ENCODE measurements at places on chromosomes 12 and 14. TPM values are rescaled to one million over a fixed set of nuclear protein-coding genes. Genes with fewer than 3 reads are reported as not detected.

The SPRING1 gene
- 9.2 TPM for total RNA-seq

The PLXNC1 gene
- 4.4 TPM for total RNA-seq

The CLEC9A gene
- total RNA-seq, result not detected

The TC2N gene
- total RNA-seq, result 9.2 TPM

The LRRC10 gene
- 50.8 TPM for total RNA-seq

The RPS29 gene
- 791 TPM for total RNA-seq

The KRAS gene
- 12.1 TPM for total RNA-seq

- no peak for DNase-seq
These were observed 6.1 kb upstream of the LRP1-AS start for GRCh38 chr12:57153415-57153997.

GRCh38 chr14:94640721-94641631, 28.8 kb downstream of the SERPINA3 start:
- no peak for DNase-seq

DNA sequence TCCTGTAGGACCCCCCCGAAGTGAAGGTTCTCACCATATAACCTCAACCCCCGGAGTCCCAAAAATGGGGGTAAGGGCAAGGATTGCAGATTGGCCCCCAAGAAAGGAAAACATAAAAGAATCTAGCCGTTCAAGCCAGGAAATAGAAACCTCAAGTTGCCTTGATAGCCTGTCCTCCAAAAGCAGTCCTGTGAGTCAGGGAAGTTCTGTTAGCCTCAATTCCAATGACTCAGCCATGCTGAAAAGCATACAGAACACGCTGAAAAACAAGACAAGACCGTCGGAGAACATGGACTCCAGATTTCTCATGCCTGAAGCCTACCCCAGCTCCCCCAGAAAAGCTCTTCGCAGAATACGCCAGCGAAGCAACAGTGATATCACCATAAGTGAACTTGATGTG, 344.2 kb upstream of the RGS6 start:
- DNase-seq, result no peak

- no peak for DNase-seq
These were observed 161.0 kb downstream of the CEP128 start for GRCh38 chr14:80780500-80780899.

DNA sequence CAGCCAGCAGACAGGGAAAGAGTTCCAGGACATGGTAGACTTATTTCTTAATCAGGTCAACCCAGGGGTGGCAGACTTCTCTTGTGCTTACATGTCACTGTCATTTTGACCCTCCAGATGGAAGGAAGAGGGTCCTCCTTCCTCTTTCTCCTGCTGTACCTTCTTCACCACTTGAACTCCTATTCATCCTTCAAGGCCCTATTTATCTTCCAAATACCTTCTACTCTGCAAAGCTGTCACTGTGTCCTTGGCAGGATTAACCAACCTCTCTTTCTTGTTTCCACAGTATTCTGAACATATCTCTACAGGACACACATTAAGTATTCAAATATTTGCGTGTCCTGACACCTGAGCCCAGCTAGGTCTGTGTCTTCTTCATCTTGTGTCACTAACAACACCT, 163.1 kb downstream of the DICER1 start:
- DNase-seq, result no peak

DNA sequence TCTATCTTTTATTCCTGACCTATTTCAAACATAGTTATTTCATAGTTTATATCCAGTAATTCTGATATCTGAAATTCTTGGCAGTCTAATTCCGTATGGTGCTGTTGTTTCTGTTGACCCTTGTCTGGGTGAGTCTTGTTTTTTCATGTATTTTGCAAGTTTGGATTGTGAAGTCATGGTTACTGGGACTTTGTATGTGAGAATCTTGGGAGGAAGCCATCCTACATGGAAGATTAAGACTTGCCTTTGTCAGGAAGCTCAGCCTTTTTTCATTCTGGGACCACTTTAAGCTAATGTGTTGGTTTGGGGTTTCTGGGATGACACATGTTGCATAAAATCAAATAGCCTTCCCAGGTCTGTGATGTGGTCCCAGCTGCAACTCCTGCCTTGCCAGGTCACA, 191.6 kb upstream of the E2F7 start:
- no peak for DNase-seq

- DNase-seq, result peak; percentile 77
These were observed 17.3 kb upstream of the PPFIBP1 start for GRCh38 chr12:27506645-27507189.

- no peak for DNase-seq
These were observed 14.4 kb downstream of the RASSF9 start for GRCh38 chr12:85821759-85822158.

GRCh38 chr12:124663771-124664366, 96.5 kb upstream of the NCOR2 start:
- DNase-seq, result no peak

DNA sequence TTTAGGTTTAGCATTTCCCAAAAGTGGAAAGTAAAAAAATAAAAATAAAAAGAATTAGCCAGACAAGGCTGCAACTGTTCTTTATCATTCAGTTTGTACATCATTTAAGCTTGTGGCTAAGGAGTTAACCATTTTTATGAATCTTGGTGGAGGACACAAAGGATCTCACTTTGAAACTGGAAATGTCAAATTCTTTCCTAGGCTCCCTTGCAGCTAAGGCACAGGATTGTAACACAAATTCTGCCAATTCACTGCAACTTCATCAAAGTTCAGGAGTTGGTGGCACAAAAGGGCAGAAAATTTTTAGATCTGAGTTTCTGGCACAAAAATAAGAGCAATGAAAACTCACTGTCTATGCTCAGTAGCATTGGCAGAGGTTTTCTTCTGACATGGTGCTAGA, 211.2 kb upstream of the SYT10 start:
- no peak for DNase-seq

DNA sequence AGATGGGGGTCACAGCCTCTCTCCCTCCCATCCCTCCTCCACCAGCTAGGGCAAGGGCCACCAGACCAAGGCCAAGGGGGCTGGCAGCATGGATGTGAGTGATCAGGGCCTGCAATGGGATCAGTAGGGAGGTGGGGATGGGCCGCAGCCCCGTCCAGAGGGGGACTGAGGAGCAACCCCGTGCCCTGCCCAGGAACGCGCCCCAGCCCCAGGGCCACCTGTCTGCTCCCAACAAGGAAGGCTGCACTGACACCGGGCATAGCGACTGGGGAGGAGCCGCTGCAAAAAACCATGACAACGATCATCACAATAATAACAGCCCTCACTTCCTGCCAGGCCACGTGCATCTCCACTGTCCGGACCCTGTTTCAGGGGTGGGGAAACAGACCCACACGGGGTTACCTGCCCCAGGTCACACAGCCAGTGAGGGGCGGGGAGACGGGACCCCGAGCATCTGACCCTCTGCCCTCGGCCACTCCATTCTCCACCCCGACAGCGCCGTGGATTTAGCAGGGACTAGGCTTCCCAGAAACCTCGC, 24.3 kb downstream of the NCOR2 start:
- DNase-seq, result peak; percentile 39

GRCh38 chr12:79982086-79983062, 47.5 kb upstream of the PPP1R12A start:
- DNase-seq, result no peak

DNA sequence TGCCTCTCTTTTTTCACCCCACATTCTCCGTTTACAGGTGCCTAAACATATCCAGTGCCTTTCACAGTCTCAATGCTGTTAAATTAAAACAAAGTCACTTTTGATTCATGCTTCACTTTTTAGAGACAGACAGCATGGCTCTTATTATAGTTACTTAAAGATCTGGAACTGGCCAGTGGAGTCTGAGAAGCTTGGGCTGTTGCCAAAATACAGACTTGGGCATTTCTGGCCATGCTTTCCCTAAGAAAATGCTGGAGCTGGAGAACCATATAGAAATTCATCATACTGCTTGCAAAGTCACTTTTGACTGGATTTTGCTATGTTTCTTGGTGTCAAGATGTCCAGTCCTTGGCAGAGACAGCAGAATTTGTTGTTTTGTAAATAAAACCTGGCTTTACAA, 12.2 kb upstream of the GPR68 start:
- DNase-seq, result no peak

GRCh38 chr14:72947366-72948160, 21.3 kb downstream of the DCAF4 start:
- no peak for DNase-seq

DNA sequence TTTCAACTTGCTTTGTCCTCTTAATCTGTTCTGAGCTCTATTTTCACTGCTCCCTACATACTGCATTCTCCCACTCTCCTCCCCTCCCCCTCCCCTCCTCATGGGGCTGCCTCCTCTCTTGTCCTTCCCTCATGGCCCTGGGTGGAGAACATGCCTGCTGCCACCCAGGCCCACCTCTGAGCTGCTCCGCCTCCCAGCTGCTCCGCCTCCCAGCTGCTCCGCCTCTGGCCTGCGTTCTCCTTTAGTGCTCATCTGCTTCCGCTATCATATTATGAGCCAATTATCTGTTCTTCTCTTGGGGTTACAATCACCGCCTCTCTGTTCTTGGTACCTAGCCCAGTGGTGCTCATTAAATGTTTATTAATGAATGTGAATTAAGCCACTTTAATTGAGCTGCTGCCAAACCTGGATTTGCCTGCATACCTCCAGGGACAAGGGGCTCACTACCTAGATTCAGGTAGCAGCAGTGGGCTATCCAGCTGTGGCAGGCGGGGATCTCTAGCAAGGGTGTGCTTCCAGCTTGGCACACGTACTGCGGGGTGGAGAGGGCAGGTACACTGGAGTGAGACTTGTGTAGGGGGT, 32.0 kb upstream of the FAM181A start:
- no peak for DNase-seq
